ENCODE measurements at places on chromosomes 2 and 18.

DNA sequence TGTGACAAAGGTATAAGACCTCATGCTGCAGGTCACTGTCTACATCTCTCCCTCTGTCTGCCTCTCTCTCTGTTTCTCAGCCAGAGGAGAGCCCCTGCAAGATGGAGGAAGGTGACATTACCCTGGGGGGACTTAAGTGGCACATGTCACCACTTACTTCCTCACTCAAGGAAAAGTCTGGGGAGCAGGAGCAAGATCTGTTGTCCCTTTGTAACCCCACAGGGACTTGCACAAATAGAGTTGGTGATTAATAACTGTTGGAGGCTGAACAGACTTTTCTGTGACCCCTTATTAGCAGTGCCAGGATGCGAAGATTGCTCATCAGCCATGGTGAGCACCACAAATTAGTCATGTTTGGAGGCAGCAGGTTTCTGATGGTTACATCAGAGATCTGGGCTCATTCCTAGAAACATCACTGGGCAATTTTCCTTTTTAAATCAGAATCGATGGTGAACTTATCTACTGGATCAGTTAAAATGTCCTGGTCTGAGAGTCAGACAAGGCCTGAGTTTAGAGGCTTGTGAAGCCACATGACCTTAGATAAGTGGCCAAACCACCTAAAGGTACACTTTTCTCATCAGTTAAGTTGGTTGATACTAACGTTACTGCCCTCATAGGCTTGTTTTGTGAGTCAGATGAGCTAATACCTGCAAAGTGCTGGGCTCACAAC is 81.2 kb upstream of the LTBP1 start:
- peak; percentile 67 for DNase-seq

GRCh38 chr2:240390091-240391073 is 45.1 kb upstream of the GPC1 start:
- DNase-seq, result no peak

DNA sequence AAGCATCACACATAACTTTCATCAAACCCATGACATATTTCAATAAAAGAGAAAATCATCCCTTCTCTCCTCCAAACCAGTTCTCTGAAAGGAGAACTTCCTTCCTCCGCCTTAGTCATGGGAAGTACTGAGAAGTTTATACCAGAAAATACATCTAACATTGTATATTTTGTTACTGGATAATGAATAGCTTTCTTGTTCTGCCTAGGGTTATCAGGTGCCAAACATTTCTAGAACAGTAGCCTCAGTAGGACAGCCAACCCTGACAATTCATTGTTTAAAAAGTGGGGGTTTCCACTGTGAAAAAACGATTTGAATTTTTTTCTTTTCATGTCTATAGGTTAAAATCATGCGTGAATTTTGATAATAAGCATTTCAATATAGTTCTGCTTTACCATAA is 16.0 kb upstream of the DAW1 start:
- DNase-seq, result no peak

- no peak for DNase-seq
Measured at GRCh38 chr2:98445177-98445682, 572 bp downstream of the INPP4A start.

- no peak for DNase-seq
Measured at GRCh38 chr18:2939317-2939716, 73.6 kb downstream of the LPIN2 start.

- DNase-seq, result no peak
Measured at GRCh38 chr2:100429726-100430125, 12.3 kb upstream of the CHST10 start.

DNA sequence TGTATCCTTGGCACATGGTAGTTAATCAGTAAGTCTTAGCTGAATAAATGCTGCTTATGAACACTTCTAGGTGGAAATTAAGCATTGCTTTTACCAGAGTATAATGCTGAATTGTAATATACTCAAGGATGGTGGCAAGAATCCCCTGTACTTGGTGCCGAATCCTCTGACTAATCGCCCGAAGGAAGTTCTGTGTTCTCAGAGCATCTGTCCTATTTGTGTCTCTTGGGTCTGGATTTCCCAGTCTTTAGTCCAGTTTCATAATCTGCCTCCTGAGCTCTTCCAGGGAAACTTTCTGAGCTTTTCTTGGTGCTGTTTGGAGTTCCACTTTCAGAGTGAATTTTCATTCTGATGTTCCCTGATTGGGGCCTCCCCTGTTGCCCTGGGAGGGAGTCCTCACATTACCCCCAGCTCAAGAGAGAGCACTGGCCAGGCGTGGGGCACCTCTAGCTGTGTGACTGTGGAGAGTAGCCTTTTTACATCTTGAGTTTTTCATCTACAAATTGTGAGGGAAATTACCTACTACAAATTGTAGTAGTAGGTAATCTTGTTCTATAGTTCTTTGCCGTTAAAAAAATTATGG is 144.9 kb downstream of the LTBP1 start:
- DNase-seq, result no peak

DNA sequence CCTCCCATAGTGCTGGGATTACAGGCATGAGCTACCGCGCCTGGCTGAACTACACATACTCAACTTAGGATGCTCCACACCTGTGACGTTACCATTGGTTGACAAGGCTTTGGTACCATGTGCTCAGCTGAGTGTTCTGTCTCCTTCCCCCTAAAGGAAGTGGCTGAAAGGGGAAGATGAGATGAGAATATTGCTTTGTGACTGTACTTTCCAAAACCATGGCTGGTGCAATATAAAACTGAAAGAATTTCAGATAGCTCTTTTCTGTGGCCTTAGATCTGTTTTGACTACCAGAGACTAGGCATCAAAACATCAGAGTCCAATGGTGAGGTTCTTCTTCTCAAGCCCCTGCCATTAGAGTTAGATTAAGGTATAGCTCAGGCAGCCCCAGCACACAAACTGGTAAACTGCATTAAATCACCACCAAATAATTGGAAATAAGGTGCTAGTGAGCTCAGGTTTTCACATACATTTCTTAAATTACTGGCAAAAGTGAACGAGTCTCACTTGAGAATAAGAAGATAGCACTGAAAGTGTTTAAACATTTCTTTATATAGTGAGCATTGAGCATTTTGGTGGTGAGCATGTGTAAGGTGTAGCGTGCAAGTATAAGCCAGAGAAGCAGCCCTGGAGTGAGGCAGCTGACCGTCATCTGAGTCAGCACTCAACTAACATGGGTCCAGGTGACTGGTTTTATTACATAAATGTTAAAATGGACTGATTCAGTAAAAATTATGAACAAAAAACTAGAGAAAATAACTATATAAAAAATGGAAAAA is 113.5 kb upstream of the FZD5 start:
- no peak for DNase-seq

DNA sequence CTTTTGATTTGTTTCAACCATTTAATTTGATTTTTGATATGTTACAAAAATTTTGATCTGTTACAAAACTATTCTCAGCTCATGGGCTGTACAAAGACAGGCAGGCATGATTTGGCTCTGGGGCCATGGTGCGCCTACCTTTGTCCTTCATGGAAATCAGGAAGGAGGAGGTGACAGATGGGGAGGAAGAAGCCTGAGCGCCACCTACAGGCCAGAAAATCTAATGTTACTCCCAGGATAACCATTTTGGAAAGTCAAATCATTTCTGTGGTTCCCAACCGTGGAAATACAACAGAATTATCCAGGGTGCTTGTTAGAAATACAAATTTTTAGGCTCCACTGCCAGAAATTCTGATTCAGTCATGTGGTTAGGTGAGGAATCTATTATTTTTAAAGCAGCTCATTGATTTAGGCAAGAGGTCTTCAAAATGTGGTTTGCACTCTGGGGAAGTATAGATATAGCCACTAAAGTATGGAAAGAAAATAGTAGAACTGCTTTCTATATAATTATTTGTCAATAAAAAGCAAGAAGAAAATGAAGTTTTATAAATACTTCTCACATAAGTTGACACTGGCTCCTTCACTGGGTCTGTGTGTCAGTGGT is 93.9 kb downstream of the EVA1A start:
- peak; percentile 38 for DNase-seq

- DNase-seq, result peak; percentile 64
Measured at GRCh38 chr2:218569038-218569431, 396 bp downstream of the CNOT9 start.

GRCh38 chr2:128513961-128514283 is 195.3 kb upstream of the HS6ST1 start:
- no peak for DNase-seq

DNA sequence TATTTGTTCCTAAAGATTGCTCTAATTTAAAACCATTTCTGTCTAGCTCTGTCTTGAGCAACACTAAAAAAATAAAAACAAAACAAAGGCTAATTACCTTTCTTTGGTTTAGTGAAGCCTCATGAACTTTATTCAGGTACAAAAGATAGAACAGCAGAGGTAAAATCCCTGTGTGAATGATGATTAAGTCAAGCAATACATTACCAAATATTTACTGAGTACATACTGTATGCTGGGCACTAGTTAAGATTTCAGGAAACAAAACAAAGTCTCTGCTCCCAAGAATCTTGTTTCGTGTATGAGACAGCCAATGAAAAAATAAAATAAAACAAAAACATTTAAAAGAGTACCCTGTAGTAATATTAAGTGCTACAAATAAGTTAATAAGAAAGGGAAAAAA is 257.5 kb downstream of the RND3 start:
- DNase-seq, result no peak

DNA sequence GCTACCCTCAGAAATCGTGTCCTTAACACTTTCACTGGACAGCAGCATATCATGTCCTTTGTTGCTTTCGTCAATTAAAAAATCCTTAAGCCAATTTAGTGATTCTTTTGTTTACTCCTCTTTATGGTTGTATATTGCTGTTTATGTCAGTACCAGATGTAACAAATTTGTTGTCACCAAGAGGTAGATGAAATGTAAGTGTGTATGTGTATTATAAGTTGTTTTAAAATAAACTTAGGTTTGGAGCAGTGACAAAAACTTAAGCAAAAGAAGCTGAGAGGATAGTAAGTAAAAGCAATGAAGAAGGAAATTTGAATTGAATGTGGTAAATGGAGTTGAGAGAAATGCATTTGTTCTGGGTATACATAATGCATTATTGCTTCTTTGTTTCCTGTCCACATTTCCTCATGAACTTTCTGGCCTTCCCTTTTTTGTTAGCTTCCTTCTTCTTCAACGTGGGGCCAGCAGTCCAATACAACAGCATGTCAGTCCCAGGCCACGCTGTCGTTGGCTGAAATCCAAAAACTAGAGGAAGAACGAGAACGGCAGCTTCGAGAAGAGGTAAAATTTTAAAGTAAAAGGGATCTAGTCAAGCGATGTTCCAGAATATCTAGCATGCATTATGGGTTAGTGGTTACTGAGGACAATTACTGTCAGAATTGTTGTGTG is 30.5 kb upstream of the SNORC start:
- no peak for DNase-seq

GRCh38 chr2:126754240-126755004 is 98.5 kb downstream of the GYPC start:
- no peak for DNase-seq

- DNase-seq, result no peak
Measured at GRCh38 chr2:101364878-101365277, 22.4 kb downstream of the CREG2 start.

- DNase-seq, result peak; percentile 23
Measured at GRCh38 chr18:60684843-60685513, 312.4 kb upstream of the MC4R start.

GRCh38 chr2:104043864-104044263 is 810.1 kb upstream of the POU3F3 start:
- DNase-seq, result no peak

DNA sequence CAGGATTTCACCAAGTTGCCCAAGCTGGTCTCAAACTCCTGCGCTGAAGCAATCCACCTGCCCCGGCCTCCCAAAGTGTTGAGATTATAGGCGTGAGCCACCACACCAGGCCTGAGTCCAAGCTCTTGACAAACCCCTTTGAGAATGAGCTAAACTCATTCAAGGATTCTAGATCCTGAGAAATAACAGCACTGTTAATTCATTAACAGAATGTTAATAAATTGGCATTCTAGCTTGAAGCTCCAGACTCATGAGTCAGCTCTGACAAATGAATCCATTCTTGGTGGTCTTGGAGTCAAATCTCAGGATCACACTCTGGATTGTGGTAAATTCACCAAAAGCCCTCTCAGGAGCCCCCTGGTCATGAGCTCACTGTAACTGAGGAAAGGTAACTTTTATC is 1.8 kb downstream of the NARS1 start:
- no peak for DNase-seq

DNA sequence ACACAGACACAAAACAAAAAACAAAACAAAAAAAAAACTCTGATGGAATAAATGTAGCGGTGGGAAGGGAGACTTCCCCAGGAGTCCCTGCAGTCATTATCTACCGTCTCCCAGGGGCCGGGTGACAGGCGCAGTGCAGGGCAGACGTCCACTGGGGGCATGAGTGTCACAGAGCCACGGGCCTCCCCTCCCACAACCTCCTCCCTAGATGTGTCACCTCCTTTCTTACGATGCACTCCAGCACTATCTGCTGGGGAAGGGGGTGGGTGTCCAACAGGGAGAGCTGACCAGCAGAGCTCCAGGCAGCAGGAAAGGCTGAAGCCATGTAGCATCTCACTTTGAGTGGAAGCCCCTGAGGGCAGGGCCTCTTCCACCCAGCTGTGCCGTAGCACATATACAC is 84.5 kb downstream of the LONRF2 start:
- DNase-seq, result no peak

DNA sequence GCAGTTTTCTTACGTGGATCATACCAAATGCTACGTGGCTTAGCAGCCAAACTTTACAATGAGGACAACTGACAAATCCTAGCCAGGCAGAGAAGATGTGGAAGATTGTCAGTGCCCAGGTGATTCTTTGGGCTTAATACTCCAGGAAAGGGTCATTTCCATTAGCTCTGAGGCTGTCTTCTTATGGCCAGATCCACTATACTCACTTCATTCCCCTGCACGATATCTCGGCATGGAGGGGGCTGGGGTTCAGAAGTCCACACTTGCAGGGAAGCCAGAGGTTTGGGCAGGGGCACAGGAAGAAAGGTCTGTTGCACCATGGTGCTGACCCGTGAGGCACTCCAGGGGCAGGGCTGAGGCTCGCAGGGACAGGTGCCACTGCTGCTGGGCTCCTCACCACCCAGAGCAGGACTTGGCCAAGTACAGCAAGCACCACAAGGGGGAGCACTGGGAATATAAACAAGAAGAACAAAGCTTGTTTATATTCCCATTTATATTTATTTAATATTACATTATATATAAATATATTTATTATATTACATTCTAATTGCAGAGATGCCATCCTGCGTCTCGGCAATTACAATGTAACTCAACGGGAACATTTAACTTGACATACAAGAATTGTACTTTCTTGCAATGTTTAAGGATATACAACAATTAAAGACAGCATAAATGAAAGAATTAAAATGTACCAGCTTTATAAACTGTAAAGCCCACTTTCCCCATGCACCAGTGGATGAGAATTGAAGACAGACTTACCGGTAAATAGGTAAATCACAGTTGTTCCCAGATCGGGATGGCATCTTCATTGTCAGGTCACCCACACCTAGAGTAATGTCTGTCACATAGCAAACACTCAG is 27.2 kb downstream of the CLUL1 start:
- peak; percentile 64 for DNase-seq

GRCh38 chr18:76369791-76370190 is 125.3 kb downstream of the ZNF516 start:
- DNase-seq, result no peak

- DNase-seq, result no peak
Measured at GRCh38 chr2:44706681-44707553, 234.6 kb upstream of the SIX3 start.

- peak; percentile 0 for DNase-seq
Measured at GRCh38 chr18:1708006-1708405, 803.3 kb downstream of the ADCYAP1 start.

All from astrocyte of the cerebellum (primary cell).